ENCODE measurements at places on chromosomes 1 and 21.

- DNase-seq = no peak
Observed at GRCh38 chr1:24501371-24502064, 1.1 kb upstream of the RCAN3 start.

- DNase-seq = no peak
Observed at GRCh38 chr1:8164670-8165069, 138.6 kb upstream of the ERRFI1 start.

DNA sequence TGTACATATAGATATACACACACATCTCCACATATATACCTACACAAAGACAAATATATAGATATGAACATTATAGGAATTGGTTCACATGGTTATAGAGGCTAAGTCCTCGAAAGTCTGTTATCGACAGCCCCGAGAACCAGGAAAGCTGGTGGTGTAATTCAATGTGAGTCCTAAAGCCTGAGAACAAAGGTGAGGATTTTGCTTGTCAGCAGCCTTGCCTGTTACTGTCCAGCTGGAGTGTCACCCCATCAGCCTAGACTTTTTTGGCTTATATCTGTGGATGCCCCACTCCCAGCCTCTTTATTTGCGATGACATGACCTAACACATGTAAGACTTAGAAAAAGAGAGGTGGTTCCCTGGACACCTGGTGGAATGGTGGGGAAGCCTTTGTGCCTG lies 97.0 kb downstream of the GIPC2 start:
- no peak for DNase-seq

GRCh38 chr1:227621211-227621610 lies 57.9 kb downstream of the ZNF678 start:
- DNase-seq = no peak

GRCh38 chr1:148333875-148334338 lies 149.2 kb downstream of the PPIAL4G start:
- DNase-seq = peak; percentile 62

GRCh38 chr1:25644962-25645361 lies 28.4 kb downstream of the MAN1C1 start:
- DNase-seq = no peak

DNA sequence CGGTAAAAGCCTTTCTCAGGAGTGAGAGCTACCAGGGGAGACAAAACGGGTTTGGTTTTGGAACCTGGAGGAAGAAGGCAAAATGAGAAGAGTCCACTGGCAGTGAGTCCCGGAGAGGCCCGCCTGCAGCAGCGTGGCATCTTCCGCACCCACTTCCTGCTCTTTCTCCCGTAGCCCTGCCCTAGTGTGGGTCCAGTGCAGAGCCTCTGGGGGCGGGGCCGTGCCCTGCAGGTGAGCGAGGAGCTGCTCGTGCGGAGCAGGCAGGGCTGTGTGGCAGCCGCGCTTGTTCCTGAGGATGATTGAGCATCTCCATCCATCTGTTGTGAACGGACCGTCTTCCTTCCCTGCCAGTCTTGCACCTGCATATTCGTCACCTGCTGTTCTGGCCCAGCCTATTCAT lies 66.5 kb downstream of the PEX14 start:
- no peak for DNase-seq

DNA sequence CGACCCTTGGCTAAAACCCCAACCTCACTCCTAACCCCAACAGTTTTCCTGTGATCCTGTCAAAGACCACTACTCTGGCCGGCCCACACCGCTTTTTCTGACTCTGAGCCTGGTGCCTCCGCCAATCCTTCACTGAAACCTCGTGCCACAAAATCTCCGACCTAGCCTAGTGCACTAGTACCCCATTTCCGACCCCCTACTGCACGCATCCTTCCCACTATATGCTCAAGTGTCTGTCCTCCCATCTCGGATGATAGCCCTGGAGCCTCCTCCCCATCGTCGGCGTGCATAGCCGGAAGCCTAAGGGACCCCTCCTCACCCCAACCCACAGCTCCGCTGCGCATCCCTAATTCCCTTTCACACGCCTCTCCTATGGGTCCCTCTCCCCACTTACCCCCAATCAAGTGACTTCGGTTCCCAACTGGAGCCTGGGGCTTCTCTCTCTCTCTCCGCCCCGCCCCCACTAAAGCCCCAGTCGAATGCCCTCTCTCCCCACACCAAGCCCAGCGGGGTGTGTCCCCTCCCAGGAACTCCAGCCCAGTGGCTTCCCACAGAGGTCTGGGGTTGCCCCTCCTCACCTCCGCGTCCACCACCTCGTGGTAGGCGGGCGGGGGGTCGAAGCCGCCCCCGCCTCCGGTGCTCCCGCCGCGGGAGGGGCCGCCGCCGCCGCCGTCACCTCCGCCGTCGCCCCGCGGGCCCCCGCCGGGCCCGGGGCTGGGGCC lies 791 bp downstream of the USP24 start:
- DNase-seq = peak; percentile 45

DNA sequence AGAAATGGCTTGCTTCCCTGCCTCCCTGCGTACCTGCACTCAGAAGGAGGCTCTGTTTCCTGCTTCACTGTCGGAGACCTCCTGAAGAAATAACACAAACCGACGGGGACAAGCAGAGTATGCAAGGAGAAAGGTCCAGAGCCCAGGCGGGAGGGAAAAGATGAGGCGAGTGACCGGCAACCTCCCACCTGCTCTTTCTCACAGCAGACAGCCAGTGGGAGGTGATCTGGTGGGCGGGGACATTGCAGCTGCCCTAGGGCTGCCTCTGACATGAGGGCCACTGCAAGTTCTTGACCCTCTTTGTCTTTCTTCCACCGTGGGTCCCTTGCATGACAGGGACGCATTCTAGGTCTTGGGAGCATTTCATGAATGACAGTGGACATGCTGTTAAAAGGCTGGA lies 368.2 kb downstream of the CAMTA1 start:
- no peak for DNase-seq

- no peak for DNase-seq
Observed at GRCh38 chr1:168045311-168045710, 91.4 kb downstream of the GPR161 start.

DNA sequence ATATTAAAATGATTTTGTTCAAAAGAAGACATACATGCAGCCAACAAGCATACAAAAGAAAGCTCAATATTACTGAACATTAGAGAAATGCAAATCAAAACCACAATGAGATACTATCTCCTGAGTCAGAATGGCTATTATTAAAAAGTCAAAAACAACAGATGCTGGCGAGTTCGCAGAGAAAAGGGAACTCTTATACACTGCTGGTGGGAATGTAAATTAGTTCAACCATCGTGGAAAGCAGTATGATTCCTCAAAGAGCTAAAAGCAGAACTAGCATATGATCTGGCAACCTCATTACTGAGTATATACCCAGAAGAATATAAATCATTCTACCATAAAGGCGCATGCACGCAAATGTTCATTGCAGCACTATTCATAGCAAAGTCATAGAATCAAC lies 126.0 kb upstream of the HMCN1 start:
- no peak for DNase-seq

DNA sequence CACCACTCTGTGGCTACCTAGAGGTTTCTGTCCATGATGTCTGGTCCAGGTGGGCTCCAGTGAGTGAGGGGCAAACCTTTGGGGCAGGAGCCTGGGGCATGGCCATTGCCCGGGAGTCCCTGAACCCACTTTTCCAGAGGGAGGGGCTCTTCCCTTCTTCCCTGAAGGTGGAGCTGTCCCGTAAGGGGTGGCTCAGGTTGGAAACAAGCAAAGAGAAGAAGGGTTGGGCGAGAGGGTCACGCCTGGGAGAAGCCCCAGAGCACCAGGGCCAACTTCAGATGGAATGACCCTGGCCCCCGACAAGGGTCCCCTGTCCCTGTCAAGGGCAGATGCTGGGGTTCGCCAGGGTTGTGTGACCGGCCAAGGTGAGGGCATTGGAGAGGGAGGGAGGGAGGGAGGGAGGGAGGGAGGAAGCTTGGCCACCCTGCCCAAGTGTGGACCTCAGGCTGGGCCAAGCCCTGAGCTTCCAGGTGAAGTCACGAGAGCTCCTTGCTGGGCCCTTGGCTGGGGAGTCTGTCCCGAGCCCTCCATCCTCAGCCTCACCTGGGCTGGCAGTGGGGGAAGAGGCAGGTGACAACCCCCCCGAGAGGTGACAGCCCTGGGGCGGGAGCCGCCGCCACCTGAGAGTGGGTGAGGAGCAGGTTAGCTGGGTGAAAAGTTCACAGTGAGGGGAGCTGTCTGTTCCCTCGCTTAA lies 69.6 kb downstream of the DHRS3 start:
- DNase-seq = no peak

DNA sequence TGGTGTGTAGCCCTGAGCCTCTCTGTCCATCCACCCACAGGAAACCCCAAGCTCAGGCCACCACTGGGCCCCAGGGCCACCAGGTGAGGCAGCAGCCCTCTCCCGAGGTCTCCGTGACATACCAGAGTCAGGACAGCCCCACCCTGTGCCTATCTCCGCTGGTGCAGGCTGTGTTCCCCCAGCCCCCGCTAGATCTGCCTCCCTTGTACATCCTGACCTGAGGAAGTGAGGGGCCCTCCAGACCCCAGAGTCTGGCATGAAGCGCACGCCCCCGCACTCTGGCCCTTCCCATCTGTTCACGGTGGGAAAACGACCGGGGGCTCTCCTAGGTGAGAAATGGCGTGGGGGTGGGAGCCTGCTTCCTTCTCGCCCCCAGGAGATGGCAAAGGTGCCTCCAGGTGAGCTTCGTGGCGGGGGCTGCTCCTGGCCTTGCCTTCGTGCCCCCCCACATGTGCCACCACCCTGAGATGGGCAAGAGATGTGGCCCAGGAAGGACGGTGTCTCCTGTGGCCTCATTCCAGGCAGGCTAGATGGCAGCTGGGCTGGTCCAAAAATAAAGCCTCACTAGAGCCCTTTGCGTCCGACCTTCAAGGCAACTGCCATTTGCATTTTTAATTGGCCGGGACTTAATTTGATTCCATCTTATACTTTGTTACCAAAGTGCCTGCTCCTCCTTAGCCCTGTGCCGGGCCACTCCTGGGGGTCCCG lies 3.1 kb downstream of the GABRD start:
- DNase-seq = no peak

DNA sequence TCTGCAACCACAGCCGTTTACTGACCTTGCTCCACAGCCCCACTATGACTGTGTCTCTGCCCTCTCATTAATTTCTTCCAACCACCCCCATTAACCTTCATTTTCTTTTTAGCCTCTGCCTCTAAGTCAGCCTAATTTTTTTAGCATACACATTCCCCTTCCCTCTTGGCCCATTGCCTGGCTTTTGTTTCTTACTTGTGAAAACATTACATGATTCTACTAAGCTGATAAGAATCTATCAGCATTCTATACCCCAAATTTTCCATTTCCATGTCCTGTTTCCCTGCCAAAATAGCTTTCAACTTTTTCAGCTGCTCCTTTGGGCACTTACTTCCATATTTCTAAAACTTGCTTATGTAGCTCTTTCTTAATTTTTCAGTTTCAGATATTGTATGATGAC lies 79.8 kb downstream of the PCP4 start:
- DNase-seq = no peak

DNA sequence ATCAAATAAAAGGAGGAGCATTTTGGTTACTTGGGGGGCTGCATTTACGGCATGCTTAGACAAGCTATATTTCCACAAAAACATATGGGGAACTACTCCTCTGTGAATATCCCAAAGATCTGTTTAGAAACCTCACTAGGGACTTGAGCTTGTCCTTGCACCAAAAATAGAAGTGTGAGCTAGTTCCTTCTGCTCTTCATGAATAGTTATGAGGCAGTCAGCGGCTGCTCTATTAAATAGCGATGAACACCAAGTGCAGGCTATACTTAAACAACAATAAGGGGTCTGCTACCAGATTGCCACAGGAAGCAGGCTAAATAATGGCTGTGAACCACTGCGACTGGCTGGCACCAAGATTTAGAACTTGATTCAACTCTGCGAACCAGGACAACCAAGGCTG lies 190.1 kb downstream of the PCP4 start:
- no peak for DNase-seq

GRCh38 chr1:11539850-11540772 lies 61.2 kb downstream of the DISP3 start:
- DNase-seq = peak; percentile 14

DNA sequence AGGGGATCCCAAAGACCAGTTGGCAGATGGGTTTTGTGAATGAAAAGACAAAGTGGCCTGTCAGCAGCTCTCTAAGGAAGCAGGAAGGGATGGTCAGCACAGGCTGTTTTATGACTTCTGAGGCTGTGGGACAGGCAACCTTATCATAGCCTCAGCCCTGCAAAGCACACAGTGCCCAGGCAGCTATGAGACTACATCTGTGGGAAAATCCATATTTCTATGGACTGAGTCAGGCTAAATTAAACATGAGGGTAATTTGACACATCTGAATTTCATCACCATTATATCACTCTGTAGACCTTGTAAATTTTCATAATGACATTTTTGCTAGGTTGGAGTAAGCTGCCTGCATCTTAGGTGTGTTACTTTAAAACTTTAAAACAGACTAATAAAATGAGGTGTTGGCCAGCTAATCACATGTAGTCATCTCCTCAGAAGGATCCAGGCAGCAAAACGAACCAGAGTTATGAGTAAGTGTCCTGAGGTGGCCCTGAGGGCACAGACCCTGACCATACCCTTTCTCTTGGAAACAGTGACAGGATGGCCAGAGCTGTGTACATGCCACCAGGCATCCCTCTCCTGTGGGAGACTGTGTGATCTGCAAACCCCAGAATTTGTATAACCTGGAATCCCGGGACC lies 14.6 kb downstream of the NGF start:
- DNase-seq = no peak

DNA sequence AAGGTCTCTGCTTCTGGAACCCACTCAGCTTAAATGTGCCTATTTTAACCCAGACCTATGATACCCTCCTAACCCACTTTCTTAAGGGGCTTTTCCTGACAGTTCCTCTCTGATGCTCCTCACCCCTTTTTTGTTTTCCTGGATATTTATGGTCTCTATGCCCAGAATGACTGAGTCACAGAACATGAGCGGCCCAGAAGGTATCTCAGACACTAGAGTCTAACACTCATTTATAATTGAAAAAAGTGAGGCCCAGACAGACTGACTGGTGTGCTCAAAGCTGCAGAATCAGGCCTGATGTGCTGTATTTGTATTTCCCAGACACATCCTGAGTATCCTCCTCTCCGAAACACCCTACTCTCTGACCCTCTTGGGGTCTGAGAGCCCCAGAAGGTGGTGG lies 44.0 kb downstream of the LRRC71 start:
- DNase-seq = no peak

DNA sequence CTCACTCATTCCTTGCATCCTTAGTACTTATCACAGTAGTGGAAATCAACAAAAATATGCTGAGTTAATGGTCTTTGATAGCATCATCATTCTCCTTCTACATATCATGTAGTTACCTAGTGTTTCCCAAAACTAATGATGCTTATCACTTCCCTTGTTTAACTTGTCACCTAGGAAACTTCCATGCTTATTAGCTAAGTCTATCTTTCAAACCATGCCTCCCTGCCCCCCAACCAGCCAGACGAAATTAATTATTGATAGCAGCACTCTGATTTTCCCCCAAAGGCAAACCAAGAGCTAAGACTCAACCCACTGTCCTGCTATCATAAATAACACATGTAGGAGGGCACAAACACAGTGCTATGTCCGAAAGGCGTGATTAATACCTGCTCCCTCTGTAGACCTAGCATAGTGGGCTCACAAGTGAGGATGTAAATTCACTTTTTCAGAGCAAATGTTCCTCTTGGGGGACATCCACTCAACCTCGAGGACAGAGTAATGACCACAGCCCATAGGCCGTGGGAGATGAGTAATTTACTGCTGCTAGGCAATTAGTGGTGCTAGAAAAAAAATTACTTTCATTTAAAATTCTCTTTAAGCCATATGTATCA lies 25.8 kb upstream of the LPAR3 start:
- no peak for DNase-seq
